ENCODE measurements at places on chromosomes 2 and 18.

GRCh38 chr2:171069286-171069956, 91.3 kb downstream of the TLK1 start:
- DNase-seq, result no peak

DNA sequence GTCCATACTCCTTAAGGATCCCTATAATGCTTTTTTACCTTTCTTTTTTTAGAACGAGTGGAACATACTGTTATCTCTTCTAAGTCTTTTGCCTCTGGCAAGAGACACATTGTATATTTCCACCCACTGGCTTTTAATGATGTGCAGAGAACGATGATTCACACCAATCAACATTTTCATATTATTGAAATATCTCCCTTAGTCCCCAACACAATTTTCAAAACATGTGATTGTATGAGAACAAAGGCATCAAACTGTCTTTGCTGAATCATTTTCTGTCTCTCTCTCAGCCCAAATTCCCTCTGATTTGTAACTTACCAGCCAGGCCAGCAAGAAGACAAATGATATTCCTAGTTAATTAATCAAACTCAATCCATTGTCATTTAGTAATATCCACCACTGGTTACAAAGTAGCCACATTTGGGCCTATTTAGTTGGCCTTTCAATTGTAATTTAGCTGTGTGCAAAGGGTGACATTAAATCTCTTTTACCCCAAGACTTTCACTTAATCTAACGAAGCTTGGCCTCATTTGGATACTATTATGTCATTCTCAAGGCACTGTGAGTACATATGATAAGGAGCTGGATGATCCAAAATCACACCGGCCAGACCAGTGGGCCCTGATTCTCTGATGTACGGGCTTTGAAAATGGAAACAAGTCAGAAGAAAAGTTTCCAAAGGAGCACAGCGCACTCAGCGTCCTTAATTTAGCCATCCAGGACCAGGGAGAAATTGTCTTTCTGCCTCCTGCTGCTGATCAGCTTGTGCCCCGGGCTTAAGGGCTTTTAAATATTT, 185.1 kb downstream of the SCG2 start:
- no peak for DNase-seq

DNA sequence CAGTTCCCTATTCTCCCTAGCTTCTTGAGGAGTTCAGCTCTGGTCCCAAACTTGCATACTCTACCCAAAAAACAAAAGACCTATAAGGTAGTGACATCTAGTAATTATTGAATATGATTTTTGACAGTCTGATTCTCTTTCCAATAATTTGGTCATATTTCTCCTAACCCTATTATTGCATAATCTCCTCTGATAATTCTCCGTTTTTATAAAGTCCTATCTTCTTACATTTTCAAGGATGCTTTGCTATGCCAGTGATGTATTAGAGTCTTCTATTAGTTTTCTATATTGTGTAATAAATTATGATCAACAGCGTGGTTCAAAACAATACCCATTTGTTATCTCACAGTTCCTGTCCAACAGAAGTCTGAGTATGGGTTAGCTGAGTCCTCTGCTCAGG, 426.3 kb downstream of the BCL11A start:
- DNase-seq, result no peak

DNA sequence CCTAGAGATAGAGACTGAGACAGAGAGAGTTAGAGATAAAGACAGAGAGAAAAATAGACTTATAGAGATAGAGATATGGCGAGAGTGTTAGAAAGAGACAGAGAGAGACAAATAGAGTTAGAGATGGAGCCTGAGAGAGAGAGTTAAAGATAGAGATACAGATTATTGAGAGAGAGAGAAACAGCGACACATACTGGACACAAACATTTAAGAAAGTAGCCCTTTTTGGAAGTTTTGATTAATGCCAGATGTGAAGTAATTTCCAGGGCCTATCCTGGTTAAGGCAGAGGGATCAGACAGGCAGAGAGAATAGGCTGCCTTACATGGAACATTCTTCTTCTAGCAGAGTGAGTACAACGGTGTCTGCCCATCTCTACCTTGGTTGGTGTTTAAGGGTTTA, 311.6 kb upstream of the CDH7 start:
- DNase-seq, result no peak

DNA sequence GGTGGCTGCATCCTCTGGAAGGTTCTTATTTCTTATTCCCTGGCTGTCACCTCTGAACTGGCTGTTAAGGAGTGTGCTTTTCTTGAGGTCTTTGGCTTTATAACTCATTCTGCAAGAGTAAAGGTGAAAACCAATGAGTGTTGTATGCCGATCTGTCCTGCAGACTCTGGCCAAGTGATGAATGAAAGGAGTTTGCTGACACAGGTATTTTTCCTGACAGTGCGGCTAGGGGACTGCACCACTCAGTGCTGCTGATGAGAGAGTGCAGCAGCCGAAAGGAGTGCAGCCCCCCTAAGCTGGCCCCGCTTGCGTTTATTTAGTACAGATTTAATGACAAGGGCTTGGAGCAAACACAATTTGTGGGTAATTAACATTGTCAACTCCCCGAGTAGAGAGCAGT, 41.8 kb downstream of the RAB6D start:
- no peak for DNase-seq

- peak; percentile 38 for DNase-seq
Measured at GRCh38 chr18:21110713-21111345, 784 bp downstream of the ROCK1 start.

DNA sequence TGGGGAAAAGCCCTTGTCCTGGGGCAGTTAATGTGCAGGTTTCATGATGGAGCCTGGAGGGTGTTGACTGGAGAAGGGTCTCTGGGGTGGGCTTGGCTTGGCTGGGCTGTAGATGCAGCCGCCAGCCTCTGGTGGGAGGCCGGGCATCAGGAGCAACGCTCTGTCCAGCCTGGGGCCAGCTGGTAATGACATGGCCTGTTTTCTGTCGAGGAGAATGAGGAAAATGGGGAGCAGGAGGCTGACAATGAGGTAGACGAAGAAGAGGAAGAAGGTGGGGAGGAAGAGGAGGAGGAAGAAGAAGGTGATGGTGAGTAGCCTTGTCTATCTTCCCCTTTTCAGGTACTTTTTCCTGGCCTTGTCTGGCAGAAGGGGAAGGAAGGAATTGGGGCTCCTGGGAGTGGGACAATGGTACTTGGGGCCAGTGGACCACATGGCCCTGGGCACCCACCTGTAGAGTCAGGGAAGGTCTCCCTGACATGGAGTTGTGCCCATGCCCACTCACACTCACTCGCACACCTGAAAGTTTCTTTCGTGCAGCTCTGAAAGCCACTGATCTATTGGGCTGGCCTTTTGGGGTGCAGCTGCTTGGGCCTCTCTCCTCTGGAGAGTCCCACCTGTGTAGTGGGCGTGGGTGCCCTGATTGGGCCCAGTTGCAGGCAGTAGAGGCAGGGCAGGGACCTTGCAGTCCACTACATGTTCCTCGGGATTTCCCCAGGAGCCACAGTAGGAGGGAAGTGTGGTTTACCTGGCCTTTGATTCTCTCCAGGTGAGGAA, 3.5 kb downstream of the PTMA start:
- peak; percentile 6 for DNase-seq

- no peak for DNase-seq
Measured at GRCh38 chr18:41113885-41114482, 841.0 kb upstream of the PIK3C3 start.

- DNase-seq, result no peak
Measured at GRCh38 chr2:47516360-47517104, 113.6 kb downstream of the MSH2 start.

- DNase-seq, result no peak
Measured at GRCh38 chr2:86358957-86359356, 21.5 kb upstream of the REEP1 start.

DNA sequence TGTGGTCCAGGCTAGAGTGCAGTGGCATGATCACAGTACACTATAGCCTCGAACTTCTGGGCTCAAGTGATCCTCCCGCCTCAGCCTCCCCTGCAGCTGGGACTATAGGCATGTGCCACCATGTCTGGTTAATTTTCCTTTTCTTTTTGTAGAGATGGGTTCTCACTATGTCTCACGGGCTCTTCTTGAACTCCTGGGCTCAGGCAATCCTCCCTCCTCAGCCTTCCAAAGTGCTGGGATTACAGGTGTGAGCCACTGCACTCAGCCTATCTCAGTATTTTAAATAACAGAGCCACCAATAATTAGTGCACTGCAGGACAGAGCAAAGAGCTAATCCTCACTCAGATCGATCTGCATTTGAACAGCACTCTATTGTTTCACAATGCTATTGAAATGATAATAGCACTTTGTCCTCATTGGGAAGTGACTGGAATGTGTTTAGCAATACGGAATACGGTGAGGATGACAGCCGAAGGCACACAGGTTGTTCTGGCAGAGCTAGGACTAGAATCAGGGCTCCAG, 335.9 kb downstream of the DLGAP1 start:
- no peak for DNase-seq

DNA sequence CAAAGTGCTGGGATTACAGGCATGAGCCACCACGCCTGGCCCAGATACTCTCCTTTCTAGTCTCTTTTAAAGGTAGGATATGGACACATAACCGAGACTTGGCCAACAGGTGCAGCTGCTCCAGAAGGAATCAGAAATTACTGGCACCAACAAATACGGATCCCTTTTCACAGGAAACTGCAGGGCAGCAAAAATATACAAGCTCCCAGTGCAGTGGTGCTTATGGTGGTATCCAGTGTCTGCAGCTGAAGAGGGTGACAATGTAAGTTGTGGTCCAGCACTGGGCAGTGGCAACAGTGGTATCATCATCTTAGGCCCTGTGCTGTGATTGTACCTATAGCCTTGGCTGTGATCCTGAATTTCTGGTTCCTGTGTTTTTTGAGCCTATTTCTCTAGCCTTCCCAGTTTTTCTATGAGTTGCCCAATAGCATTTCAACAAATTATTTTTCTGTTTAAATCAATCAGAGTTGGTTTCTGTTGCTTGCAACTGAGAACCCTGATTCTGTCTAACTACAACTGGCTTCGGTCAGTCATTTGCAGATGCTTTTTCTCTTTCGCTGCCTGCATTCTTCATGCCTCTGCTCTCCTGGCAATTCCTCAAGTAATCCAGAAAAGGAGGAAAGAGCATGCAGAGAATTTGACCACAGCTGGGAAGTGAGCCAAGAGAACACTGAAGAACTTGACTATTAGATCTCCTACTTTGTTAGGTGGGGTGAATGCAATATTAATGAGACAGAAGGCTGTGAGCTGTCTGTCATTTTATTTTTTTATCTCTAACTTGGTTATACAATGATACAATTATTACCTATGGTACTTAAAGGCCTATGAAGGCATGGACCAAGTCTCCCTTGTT, 30.8 kb upstream of the EML4 start:
- no peak for DNase-seq

DNA sequence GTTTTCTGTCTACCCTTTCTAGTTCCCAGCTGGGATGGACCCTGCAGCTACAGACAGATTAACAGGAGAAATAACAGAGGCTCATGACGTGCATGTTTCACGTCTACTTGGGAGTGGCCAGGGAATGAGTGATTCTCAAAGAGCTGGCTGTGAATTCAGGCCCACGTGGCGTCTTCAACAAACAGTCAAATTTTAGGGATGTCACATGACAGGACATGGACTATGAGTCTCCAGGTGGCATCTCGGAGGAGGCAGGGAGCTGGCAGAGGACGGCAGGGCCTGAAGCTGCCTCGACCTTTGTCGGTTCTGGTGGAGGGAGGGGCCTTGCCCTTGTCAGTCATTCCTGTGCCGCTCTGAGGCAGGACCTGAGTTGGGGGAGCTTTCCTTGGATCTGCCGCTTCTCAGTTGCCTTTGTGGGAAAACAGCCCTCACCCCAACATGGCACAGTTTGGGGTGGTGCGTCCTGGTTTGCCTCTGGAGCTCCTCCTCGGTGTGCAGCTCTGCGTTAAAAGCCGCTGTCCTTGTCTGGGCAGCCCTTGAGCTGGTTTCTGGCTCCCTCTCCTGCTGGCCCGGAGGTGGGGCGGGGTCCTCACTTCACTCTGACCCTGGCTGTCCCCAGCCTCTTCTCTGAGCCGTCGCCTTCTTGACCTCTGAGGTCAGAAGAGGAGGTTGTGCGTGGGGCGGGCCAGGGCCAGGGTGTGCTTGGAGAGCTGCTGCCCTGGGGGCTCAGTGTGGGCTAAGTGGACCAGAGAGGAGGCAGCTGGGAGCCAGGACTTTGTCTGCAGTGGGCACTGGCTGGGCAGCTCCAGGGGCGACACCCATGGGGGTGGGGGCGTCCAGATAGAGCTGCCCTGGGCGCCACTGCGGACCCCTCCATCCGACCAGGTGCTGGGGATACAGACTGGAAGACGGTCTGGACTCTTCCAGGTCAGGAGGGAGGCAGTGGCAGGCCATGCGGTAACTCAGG, 12.1 kb upstream of the GAL3ST2 start:
- DNase-seq, result no peak

GRCh38 chr2:118779362-118779761, 68.1 kb downstream of the EN1 start:
- no peak for DNase-seq

- DNase-seq, result no peak
Measured at GRCh38 chr2:3313781-3314375, 63.7 kb downstream of the EIPR1 start.

GRCh38 chr2:148902798-148903197, 27.8 kb downstream of the KIF5C start:
- DNase-seq, result no peak

DNA sequence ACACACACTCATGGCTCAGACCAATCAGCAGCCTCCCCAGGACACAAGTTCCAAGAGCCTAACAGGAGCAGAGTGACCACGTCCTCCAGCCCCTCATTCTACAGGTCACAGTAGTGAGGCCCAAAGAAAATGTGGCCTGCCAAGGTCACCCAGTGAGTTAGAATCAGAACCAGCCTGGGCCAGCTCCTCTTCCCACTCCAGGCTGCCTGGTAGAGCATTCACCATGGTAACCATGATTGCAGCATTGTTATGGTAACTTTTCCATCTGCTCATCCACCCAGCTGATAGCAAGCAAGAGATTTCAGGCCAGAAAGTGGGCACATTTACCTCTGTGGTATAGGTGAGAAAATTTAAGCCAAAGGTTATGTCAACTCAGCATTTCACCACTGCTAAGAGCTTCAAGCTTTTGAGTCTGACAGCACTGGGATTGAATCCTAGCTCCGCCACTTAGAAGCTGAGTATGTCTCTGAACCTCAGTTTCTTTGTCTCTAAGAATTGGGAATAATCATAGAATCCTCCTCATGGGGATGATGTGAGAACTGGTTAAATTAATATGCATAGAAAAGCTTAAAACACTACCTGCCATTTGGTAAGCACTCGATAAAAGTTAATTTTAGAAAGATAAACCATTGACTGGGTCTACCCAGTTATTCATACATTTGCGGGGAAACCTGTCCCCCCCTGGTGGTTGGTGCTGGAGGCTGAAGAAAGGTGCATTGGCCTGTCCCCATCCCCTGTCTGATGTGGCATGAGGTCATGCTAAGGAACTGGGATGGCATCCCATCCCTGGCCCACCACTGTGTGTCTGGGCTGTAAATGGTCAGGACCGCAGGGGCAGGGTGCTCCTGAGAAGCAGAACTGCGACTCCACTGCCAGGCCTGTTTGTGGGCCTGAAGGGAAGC, 181.5 kb downstream of the KLHL29 start:
- no peak for DNase-seq

DNA sequence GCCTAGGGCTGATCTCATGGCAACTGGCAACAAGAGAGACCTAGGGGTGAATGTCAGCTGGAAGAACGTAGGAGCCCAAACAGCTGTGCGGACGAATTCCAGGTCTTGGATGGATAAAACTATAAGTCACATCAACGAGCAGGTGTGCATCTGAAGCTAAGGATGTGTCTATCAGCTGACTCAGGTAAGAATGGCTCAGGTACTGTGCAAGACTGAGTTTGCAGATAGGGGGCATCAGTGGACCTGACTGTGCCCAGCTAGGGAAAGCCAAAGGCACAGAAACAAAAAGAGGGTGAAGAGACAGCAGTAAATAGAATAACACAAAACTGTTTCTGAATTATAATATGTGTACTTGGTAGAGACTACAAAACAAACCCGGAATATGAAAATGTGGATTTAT, 357.3 kb downstream of the ZEB2 start:
- DNase-seq, result no peak
